Panc1 (cell line): ENCODE measurements at places on chromosomes 6 and 20. TPM values are rescaled to one million over a fixed set of nuclear protein-coding genes. Genes with fewer than 3 reads are reported as not detected.

GRCh38 chr20:60062431-60063047 lies 104.3 kb downstream of the CDH26 start:
- no peak overlapping the region for H3K27ac ChIP-seq
- DNase-seq, result no peak
- H3K4me3 ChIP-seq, result no peak overlapping the region
- H3K27me3 ChIP-seq, result peaks cover 2% of the 10 kb centered on the region; the same call in 1 of the 2 replicates

- H3K4me1 ChIP-seq, result no peaks in the 10 kb centered on the region
- H3K36me3 ChIP-seq, result no peaks in the 10 kb centered on the region
- no peak for DNase-seq
- H3K4me3 ChIP-seq, result no peak overlapping the region
- no peak overlapping the region for H3K27ac ChIP-seq
- H3K27me3 ChIP-seq, result no peaks in the 10 kb centered on the region
These were observed 50.3 kb downstream of the LGSN start for GRCh38 chr6:63269470-63269869.

DNA sequence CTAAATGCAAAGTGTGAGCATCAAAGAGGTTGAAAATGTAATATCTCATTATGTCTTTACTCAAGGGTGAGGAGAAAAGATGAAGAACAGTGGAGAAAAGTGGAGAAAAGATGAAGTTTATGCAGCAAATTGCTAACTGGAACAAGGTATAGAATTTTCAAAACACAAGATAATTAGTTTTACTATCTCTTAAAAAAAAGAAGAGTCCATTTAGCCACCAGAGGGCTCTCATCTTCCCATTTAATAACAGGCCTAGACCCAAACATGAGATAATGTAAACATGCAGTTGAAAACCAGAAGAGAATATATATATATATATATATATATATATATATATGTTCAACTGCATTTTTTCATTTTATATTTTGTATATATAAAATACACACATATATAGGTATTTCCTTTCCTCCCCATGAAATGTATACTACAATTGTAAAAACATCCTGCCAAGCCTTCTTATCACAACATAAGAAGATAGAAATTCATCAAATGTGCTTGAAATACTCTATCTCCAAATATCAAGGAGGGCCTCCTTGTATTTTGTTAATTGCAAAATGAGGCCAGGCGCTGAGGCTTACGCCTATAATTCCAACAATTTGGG lies 78.4 kb downstream of the ADTRP start:
- no peaks in the 10 kb centered on the region for H3K27me3 ChIP-seq
- no peak overlapping the region for H3K27ac ChIP-seq
- H3K4me3 ChIP-seq, result no peak overlapping the region
- H3K36me3 ChIP-seq, result no peaks in the 10 kb centered on the region

DNA sequence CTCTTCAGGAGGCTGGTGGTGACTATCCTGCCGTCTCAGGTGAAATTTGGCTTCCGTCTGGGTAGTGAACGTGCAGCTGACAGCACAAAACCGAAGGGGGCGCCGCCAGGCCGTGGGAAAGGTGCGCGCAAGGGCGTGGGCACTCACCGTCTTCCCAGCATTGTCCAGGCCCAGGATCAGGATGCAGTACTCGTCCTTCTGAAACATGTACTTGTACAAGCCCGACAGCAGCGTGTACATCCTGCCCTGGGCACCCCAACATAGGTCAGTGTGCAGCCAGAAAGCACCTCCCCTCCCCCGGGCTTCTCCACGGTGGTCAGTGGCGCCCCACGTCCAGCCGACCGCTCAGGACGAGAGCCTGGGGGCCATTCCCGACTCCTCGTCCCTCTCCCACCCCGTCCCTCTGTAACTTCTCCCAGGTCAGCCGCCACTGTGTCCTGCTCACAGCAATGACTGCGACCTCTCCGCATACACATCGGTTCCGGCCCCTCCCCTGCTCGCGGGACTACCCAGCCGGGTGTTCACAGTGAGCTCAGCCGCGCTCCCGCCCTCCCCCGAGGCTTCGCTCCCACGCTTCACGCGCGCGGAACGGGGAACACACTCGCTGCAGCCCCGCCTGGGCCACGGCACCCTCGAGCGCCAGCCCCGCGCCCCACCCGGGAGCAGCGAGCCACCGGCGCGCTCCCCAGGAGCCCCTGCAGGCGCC lies 771 bp downstream of the ARFRP1 start:
- H3K36me3 ChIP-seq, result peaks cover 12% of the 10 kb centered on the region; the same call in 1 of the 2 replicates
- H3K4me1 ChIP-seq, result peaks cover 28% of the 10 kb centered on the region
- H3K27me3 ChIP-seq, result no peaks in the 10 kb centered on the region
- peak overlapping the region; percentile 91 for H3K27ac ChIP-seq
- H3K4me3 ChIP-seq, result peak overlapping the region; percentile 76
- no peak for DNase-seq

The UST gene
- total RNA-seq, result 0.15 TPM
